ENCODE measurements at places on chromosomes 1 and 21.
A peak's percentile ranks its signal among the peaks of the same experiment; 100 is the strongest.

DNA sequence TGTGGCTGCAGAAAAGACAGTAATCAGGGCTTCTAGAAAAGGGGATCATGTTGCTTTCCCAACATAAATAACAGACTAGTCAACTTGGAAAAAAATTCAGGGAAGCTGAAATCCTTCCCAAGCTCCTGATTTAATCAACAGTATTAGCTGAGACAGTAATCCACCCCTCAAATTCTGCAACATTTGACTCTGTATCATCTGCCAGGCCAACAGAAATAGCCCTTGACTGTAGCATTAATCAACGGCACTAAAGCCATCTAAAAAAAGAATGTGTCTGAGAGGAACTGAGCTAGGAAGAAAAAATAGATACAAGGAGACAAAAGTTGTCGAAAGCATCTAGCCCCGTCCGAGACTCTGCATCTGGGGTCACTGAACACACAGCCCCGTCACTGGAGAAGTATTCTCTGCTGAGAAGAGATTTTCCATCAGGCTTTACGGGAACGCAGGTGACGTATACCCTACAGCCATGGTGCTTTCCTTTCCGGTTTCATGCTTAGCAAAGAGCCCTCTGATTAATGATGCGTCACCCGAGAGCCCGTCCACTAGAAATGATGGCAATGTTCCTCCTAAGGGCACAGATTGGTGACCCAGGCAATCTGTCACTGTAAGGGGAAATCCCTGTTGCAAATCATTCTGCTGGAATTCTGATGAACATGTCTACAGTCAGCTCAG lies 42.1 kb upstream of the TP53BP2 start:
- DNase-seq = peak; percentile 30

DNA sequence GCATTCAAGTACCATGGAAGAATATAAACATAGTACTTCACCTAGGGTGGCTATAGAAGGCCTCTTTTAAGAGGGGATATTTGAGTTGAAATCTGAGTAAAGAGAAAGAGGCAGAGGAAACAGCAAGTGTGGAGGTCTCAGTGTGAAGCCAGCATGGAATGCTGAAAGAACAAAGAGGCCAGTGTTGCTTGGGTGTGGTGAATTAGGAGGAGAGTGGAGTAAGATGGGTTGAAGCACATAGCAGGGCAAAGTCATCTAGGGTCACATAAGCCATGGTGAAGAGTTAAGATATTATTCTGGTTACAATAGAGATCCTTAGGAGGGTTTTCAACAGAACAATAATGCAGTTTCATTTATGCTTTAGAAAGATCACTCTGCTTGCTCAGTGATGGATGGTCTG lies 37.5 kb downstream of the C1orf141 start:
- no peak for DNase-seq

- no peak for DNase-seq
Observed at GRCh38 chr1:2508180-2508579, 18.2 kb downstream of the PANK4 start.

- no peak for DNase-seq
Observed at GRCh38 chr1:178733972-178734371, 8.9 kb downstream of the RALGPS2 start.

- no peak for DNase-seq
Observed at GRCh38 chr1:917466-918091, 6.1 kb upstream of the SAMD11 start.

DNA sequence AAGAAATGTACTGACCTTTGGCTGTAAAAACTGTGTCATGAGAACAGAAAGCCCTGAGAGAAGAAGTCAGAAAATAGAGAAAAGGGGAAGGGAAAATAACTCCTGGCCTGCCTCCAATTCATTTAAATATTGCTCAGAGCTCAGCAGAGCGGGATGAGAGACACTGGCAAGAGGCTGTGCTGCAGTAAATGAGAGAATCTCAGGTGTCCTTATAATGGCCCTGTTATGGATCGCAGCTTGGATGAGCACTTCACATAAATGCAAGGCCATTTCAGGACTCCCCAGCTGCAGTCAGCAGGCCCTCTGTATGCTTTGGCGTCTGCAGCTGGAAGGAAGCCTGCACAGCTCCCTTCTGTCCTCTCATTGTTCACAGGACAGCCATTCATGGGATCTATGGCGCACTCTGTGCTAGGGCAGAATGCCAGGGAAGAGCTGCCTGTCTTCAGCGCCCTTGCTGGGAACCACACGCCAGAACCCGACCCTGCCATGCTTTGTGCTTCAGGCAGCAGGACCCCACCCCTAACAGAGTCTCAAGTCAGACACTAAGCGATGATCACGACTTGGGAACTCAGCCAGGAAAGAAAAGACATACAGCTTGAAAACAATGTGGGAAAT lies 20.7 kb upstream of the ABCB10 start:
- peak; percentile 76 for DNase-seq

- peak; percentile 39 for DNase-seq
Observed at GRCh38 chr1:172380441-172381244, 39.8 kb upstream of the C1orf105 start.

- DNase-seq = no peak
Observed at GRCh38 chr1:56506951-56507491, 72.3 kb downstream of the PLPP3 start.

GRCh38 chr1:175804561-175804960 lies 61.2 kb upstream of the TNR start:
- DNase-seq = no peak

DNA sequence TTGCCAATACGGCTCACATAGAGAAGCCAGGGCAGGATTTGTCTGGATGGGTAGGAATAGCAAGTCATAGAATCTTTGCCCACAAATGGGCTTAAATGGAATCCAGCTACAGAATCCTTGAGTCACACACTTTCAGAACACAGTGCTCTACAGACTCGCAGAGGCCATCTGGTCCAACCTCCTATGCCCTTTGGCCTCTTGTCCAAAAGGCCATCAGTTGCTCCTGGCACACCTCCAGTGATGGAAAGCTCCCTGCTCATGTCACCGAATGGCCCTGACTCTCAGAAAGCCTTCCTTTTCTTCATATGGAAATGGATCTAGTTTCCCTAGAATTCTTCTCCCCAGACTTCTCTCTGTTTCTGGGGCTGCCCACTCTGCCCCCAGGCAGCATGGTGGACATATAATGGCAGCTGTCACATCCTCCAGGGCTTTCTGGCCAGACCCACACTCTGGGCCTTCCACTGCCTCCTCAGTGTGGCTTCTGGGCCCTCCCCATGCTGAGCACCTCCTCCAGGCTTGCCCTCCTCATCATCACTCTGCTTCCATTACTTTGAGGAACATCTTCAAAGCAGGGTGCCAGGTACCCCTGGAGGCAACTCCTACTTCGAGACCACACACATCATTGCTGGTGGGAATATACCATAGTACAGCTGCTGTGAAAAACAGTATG lies 33.6 kb upstream of the TRABD2B start:
- DNase-seq = no peak

GRCh38 chr1:110687250-110687649 lies 12.5 kb upstream of the KCNA3 start:
- DNase-seq = no peak

DNA sequence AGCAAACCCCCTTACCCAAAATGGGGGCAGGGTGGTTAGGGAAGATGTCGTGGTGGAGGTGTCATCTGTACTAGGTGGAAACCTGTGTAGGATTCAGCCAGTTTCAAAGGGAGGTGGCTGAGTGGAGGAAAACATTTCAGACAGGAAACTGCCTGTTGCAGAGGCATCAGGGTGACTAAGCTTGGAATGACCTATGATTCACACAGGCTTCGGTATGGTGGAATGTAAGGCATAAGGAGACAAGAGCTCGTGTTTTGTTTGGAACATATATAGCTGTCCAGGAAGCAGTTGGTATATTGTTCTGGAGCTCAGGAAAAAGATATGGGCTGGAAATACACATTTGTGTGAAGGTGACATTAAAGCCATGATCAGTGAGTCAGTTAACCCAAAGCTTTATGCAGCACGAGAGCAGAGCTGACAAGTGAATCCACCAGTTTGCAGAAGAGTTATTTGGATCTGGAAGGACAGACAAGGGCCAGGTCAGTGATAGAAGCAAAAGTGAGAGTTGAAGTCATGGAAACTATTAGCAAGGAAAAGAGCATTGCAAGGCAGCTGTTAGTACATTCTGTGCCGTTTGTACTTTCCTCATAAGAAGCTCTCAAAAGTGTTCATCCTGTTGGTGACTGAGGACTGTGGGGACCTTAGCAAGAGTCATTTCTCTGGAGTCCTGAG lies 12.2 kb downstream of the UTP25 start:
- DNase-seq = no peak

DNA sequence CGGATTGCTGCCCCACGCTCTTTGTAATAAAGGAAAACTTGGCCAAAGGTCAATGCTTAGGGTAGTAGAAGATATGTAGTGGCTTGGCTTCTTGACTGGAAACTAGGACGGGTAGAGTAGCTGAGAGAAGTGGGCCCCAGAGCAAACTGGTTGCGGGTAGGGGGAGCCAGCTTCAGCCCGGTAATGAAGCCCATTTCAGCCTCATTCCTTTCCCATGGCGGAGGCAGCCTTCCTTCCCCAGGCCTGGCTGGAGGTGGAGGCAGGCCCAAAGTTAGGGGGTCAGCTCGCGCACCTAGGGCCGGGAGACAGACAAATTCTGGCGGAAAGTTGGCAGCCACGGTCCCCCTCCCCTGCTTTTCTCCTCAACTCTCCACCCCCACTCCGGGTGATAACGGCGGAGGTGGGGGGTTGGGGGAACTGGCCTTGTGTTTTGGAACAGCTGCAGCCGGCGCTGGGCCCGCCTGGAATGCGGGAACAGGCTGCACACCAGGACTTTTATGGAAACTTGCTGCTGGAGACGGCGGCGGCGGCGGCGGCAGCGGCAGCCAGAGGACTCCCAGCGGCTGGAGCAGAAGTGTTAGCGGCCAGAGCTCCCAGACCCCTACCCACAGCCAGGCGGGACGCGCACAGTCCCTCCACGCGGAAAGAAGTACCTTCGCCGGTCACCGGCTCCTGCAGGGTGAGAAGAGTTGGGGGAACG lies at the start of gene NEXN:
Gene NEXN, plus strand, starts transcription at position 544 of the 700 bp plus-strand sequence. CDS start 27,483 bp downstream, outside the sequence.
- peak; percentile 65 for DNase-seq

GRCh38 chr1:43842175-43842498 lies 91.5 kb upstream of the ARTN start:
- no peak for DNase-seq

DNA sequence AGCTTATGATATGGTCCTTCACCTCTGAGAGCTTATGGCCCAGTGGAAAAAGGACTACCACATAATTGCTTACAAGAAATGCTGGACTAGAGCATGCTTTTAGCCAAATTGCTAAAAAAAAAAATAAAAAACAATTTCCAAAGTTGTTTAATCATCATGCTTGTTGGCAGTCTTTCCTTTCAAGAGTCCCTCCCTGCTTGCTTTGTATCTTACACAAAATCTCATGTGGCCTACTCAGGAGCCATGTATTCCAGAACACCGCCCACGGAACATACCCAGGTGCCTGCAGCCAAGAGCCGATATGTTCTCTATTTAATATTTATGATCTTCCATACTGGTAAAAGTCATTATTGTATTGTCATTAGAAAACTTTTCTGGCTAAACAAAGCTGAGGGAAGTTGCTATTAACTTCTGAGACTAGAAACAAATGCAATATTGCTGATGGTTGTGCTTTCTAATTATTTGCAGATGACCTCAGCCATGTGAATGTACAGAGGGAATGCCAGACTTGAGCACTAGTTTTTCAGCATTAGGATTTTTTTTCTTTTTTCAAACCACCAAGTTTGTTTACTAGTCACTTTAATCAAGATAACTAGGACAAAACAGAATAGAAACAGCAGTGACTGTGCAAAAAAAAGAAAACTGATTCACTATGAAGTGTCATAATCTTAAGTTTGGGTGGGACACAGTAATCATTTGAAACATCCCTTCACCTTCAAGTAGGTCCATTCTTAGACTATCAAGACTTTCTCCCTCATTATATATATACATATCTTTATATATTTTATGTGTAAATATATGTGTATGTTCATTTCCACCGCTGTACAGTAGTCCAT lies 129.3 kb upstream of the GORAB start:
- no peak for DNase-seq

- DNase-seq = no peak
Observed at GRCh38 chr1:212256369-212256768, 28.8 kb upstream of the PPP2R5A start.

- DNase-seq = no peak
Observed at GRCh38 chr1:220891224-220892085, 12.2 kb downstream of the HLX start.

GRCh38 chr1:183303901-183304300 lies 114.3 kb downstream of the NMNAT2 start:
- DNase-seq = no peak

DNA sequence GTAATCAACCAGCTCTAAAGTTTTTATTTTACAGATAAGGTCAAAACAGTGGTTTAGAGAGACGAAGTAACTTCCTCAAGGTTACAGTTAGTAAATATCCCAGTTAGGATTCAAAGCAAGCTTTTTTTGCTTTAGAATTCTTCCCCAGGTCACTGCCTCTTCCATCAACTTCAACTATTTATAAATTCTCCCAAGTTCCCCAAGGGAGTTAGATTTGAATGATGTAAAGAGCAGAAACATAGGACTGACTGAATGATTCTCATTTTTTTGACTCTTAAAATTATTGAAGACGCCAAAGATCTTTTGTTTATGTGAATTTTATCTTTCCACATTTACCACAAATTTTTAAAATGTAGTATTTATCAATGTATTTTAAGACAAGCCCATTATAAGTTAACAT lies 4.1 kb downstream of the POGZ start:
- DNase-seq = no peak

GRCh38 chr21:46244602-46245001 lies 16.0 kb upstream of the LSS start:
- DNase-seq = no peak

- peak; percentile 67 for DNase-seq
Observed at GRCh38 chr1:206685334-206685768, 646 bp downstream of the MAPKAPK2 start.

GRCh38 chr1:220997791-220998190 lies 118.5 kb downstream of the HLX start:
- DNase-seq = no peak

GRCh38 chr1:202121006-202121405 lies 1.7 kb upstream of the GPR37L1 start:
- no peak for DNase-seq

DNA sequence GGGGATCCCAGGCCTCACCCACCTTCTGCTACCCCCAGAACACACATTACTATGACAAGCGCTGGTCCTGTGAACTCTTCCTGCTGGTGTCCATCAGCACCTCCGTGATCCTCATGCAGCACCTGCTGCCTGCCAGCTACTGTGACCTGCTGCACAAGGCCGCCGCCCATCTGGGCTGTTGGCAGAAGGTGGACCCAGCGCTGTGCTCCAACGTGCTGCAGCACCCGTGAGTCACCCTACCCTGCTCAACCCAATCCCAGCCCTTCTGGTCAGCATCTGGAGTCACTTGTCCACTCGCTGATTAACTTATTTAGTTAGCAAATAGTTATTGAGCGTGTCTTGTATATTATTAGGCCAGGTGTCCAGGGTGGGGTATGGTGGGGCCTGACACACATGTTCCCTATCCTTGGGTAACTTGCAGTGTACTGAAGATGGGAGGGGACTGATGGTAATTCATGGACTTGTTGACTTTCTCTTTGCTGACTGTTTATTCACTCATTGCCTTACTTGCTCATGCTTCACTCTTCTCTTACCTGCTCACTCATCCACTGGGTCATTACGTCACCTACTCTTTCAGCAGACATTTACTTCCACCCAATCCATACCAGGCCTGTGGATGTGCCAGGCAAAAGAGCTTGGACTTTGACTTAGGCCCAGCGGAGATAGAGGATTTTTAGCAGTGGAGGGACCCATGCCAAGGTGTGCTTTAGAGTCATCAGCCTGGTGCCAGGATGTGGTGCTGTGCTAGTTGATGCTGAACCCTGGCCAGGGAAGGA lies 12.9 kb upstream of the KPNA6 start:
- DNase-seq = no peak

GRCh38 chr1:221878134-221878533 lies 136.2 kb upstream of the DUSP10 start:
- DNase-seq = no peak
